ENCODE measurements at places on chromosomes 3 and 15. TPM values are rescaled to one million over a fixed set of nuclear protein-coding genes. Genes with fewer than 3 reads are reported as not detected.

SLC28A1 gene
- polyA plus RNA-seq = 0.13 TPM

- no peak for DNase-seq
Observed at GRCh38 chr3:86578071-86578470, 412.9 kb downstream of the VGLL3 start.

DNA sequence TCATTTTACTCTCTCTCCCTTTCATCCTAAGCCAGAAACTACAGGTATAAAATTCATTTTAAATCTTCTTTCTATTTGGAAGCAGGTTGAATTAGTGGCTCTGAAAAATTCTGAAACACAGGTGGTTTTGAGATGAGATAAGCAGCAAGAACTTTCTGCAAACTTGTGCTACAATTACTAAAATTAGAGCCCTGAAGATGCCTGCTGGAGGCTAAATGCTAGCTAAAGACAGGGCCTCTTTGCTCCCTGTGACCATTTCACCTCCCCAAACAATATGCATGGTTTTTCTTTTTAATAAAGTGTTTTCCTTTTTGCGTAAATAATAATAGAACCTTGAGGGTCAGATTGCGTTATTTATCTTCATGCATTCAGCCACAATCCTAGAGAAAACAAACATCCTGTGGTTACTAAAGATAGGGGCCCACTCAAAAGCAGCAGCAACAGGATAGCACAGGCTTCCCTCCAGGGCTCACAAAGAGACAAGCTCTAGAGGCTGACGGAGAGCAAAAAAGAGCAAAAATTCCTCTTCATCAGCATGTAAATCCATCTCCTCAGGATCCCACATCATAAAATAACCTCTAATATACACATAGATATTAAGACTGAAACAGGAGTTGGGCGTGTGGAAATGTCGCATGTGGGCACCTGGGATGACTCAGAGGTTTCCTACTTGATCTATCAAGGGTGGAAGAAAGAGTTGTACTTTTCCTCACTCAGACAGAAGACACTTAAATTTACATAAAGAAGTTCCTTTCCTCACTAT lies 26.5 kb upstream of the CP start:
- DNase-seq = no peak

GRCh38 chr15:52481915-52482314 lies 46.8 kb downstream of the MYO5A start:
- DNase-seq = no peak

DNA sequence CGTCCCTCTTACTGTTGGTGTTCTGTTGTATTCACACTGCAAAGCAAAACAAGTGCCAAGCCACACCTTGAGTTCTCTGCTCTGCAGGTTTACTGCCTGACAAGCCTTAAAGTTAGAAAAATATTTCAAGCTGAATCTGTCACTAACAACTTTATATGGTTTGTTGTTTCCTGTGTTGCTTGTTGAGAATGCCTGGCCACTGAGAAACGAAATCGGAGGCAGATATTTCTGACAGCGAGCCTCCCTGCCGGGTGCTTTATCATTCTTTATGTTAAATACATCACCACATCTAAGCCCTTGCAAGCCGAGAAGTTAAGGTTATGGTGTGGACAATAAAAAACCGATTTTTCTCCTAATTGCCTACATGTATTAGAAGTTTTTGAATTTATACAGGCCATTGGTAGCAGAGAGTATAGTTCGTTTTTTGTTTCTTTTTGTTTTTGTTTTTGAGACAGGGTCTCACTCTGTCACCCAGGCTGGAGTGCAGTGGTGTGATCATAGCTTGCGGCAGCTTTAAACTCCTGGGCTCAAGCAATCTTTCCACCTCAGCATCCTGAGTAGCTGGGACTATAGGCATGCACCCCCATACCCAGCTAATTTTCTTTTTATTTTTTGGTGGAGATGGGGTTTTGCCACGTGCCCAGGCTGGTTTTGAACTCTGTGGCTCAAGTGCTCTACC lies 188.4 kb upstream of the ICE2 start:
- DNase-seq = no peak

Measured in right lung (tissue), 10 donors.